T-helper 2 cell treated with Interferon-gamma antibody and Interleukin-4, amounts not matched to agents 5 μg/mL and 100 μg/mL, for 36 hours (primary cell): ENCODE measurements at places on chromosomes 6 and 20.

DNA sequence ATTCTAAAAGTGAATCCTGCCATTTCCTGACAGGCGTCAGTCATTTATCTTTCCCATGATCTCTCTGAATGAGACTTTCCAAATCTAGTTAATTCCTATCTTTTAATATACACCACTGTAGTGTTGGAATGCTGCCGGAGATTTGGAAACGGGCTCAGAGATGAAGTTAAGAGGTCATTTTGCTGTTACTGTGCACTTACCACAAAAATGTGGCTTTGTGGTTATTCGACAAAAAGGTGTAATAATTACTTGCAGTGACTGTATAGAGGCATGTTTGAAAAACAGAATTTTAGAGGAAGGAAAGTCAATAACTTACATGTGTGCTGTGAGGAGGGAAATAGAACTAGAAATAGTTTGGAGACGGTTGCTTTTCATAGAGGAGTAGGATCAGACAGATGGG is 460.2 kb upstream of the BTBD3 start:
- no peak for DNase-seq

GRCh38 chr6:65943548-65943947 is 236.5 kb upstream of the EYS start:
- no peak for DNase-seq

- no peak for DNase-seq
Observed at GRCh38 chr6:125123468-125124048, 30.0 kb upstream of the TPD52L1 start.

GRCh38 chr6:154169193-154169847 is 130.3 kb downstream of the OPRM1 start:
- no peak for DNase-seq

- DNase-seq, result no peak
Observed at GRCh38 chr6:3861424-3861823, 12.3 kb downstream of the FAM50B start.

- DNase-seq, result no peak
Observed at GRCh38 chr6:164660781-164661180, 648.6 kb downstream of the C6orf118 start.

GRCh38 chr6:126721581-126722160 is 381.8 kb downstream of the CENPW start:
- no peak for DNase-seq

DNA sequence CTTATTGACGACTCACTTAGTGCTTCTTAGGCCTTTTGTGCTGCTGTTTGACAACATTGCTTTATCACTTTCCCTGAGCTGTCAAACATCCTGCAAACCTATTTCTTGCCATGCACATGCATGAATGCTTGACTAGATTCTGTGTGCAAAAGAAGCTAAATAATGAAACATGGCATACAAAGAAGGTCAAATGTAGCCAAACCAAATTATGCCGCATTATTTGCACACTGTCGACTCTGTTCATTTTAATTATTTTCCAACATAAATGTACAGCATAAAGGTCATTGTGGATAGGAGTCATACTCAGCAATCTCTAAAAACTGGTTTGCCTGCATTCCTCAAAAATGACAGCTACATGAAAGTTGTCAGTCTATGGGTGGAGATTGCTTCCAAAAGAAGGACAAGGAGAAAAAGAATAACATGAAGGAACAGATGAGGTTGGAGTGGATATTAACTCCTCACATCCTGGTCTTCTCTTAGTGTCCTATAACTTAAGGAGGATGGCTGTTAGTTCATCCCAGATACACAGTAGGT is 123.1 kb upstream of the STXBP5 start:
- no peak for DNase-seq

DNA sequence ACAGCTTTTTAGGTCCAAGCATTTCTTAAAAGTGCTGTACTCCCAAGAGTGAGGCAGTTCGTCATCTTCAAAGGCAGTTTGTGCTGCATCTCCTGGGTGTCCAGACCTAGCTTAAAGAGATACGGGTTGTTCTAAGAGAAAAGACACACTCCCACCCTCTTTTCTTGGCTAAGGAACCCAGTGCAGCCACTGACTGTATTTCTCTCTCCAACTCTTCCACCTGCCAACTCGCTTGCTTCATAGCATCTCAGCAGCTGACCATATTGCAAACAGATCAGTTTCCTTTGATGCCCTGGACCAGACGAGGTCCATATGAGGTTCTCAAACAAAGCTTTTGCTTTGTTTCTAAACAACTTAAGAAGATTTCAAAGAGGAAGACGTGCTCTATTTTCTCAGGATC is 101.1 kb downstream of the ISM1 start:
- DNase-seq, result no peak

DNA sequence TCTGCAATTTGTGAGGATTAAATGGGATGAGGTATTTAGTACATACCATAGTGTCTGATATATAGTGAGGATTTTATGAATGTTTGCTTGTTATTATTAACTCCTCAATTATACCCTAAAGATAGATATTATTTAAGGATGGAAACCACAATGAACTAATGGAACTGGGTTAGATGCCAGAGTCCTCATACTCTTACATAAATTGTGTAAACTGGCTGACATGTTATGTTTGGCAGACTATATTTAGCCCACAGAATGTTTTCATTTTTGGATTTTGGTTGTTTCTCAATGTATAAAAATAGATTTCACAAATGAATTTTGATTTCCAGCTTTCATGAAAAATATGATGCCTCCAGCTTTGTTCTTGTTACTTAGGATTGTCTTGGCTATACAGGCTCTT is 37.6 kb downstream of the HTR1B start:
- no peak for DNase-seq

DNA sequence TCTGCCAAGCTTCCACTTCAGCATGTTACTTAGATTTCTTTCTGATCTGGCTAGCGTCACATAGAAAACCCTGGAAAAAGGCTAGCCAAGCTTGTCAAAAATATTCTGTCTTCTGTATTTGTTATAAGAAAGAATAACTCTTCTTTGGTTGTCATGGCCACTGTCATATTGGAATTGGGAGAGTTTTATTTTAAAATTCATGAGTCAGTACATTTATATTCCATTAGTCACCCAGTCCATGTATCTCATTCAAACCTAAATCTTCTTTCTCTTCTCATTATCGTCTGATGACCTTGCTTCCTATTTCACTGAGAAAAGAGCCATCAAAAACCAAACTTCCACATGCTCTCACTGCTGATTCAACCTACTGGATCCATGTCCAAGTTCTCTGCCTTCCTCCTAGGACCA is 65.7 kb downstream of the EPM2A start:
- DNase-seq, result no peak

DNA sequence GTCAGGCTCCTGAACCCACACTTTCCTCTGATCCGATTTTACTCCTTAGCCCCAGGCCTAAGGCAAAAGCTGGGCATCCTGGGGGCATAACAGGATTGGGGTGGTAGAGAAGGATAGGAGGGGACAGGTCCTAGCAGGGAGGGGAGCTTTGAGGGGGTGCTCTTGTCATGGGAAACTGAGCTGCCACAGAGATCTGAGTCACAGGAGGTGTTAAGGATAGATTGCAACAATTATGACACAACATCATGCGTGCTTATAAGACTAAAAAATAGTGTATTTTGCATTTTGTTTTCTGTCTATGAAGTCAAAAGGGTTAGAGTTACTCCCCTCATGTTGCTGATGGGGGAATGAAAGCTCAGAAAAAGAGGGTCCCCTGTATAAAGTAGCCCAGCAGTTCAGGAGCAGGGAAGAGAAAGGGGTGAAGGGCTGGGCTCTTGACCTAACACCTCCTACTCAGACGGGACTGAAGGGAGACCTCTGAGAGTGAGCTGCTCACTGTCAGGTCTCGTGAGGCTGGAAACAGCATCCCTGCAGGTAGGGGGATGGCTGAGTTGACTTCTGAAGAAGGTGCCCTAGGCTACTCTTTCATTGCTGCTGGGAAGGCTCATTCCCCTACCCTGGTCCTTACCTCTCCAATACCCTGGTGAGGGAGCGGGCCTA is 2.0 kb downstream of the GLP1R start:
- no peak for DNase-seq

DNA sequence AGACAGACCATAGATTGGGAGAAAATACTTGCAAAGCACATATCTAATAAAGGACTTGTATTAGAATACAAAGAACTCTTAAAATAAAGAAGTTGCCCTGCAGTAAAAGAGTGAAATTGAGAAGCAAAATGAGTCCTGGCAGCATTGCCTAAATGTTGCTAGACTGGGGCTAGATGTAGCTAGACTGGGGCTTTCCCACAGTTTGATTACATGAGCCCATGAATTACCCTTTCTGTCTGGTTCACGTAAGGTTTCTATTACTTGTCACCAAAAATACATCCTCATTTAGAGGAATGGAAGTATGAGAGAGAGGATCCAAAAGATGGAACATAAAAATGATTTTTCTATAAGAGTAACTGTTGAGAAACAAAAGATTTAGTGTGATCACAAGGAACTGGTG is 57.6 kb upstream of the CCDC28A start:
- no peak for DNase-seq

DNA sequence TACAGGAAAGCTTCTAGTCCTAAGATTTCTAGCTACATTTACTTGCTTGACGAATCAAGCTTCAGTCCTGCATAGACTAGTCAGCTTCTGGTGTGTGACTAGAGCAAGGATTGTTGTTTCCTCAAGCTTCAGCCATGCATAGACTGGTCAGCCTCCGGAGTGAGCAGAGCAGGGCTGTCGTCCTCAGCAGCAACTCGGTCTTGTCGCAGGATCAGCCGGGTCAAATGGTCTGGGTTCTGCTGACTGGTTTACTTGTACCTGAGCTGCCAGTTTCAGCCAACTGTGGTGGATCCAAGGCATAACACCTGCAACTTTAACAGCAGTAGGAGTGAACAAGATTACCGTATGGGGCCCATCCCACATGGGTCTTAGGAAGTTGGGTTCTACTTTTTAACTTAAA is 10.8 kb upstream of the GMPR start:
- no peak for DNase-seq

- no peak for DNase-seq
Observed at GRCh38 chr6:136897071-136897470, 25.0 kb upstream of the SLC35D3 start.

- peak; percentile 16 for DNase-seq
Observed at GRCh38 chr6:146913842-146914488, 290.3 kb upstream of the STXBP5 start.
